ENCODE measurements at places on chromosomes 5 and 9.
A peak's percentile ranks its signal among the peaks of the same experiment; 100 is the strongest.

- no peak for DNase-seq
These were observed 17.4 kb downstream of the SH3PXD2B start for GRCh38 chr5:172436879-172437369.

DNA sequence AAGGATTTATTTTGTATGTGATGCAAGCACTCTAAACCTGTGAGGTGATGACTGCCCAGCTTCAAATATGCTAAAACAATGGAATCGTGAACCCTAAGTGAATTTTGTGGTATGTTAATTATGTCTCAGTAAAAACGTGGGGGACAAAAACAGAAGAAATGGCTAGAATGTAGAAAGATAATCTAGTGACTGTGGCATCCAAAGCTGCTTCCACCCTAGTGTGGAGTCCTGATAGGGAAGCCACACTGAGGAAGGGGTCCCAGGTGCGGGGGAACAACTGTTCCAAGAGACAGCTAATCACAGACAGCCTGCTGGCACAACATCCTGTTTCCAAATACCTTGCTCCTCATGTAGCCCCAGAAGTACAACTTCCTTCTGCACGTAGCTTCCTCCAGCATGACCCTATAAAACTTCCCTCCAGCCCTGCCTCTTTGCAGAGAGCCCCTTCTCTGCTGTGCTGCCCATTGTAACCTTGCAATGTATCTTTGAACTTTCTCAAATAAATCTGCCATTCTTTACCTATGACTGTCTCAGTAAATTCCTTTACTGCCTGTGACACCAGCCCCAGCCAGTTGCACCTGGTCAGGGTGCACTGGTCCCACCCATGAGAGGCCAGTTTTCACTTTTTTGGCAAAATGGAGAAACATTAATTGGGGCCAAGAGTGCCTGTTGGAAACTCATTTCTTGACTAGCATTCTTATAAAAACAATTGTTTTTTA, 4.9 kb downstream of the GMCL2 start:
- no peak for DNase-seq

- DNase-seq = no peak
These were observed 1.8 kb downstream of the NTMT1 start for GRCh38 chr9:129627556-129628440.

GRCh38 chr9:13292782-13293181, 13.3 kb upstream of the MPDZ start:
- DNase-seq = no peak

DNA sequence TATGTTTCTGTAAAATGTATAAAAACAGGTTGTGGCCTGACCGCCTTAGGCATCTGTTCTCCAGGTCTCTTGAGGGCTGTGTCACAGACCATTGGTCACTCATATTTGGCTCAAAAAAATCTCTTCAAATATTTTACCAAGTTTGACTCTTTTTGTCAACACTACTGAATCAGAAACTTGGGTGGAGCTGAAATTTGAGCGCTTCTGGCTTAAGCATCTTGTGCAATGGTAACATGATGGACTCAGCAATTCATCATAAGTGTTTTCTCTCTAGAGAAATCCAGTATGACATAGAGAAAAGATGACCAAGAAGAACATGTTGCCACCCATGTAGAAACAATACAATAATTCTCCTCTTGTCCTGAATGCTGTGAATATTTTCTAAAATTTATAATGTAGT, 387.9 kb downstream of the MAT2B start:
- no peak for DNase-seq

DNA sequence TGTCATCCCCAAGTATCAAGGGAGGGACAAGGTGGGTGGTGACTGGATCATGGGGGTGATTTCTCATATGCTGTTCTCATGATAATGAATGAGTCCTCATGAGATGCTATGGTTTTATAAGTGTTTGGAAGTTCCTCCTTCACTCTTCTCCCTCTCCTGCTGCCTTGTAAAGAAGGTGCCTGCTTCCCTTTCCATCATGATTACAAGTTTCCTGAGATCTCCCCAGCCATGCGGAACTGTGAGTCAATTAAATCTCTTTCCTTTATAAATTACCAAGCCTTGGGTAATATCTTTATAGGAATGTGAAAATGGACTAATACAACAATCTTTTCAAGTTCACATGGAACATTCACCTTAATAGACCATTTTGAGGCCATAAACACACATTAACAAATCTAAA, 21.5 kb upstream of the DOCK2 start:
- no peak for DNase-seq

GRCh38 chr5:427415-428087, 15.4 kb upstream of the EXOC3 start:
- DNase-seq = no peak

DNA sequence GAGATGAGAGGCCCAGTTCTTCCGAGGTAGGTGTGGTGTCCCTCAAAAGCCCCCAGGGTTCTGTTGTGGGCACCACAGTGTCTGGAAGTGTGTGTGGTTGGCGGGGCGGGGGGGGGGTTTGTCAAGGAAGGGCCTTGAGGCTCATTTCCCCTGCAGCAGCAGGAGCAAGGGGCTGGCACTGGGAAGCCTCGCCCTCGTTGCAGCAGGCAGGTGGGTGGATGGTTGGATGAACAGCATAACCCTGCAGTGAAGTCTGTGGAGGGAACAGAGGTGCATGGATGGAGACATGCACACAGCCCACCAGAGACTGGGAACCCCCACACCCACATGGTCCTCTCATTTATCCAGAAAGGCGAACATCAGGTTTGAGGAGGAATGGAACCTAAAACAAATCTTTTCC, 2.0 kb upstream of the SPATA31E1 start:
- DNase-seq = no peak

DNA sequence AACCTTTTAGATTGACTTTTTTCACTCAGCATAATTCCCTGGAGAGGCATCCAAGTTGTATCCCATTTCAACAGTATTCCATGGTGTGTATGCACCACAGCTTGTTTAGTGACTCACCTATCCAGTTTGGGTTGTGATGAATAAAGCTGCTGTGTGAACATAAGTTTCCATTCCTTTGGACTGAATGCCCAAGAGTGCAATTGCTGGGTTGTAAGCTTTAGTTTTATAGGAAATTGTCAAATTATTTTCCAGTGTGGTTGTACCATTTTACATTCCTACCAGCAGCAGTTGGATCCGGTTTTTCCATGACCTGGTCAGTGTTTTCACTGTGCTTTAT, 60.9 kb upstream of the TMED7 start:
- no peak for DNase-seq

GRCh38 chr5:82105457-82105856, 133.6 kb downstream of the ATG10 start:
- no peak for DNase-seq

GRCh38 chr9:20742833-20743232, 58.8 kb downstream of the FOCAD start:
- peak; percentile 68 for DNase-seq

DNA sequence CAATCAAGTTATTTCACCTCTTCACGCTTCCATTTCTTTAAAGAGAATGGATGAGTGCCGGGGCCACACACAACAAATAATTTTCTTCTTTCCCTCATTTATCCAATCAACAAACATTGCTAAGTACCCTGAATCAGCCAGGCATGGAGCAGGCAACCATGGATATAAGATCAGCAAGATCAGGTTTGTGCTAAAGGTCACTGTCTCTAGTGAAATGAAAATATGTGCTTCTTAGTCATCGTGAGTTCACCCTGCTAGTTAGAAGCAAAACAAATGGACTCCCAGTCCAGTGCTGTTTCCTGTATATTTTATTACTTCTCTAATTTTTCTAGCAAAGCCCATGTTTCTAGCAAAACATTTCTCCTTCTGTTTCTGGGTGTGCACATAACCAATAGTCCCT, 629.2 kb downstream of the BNC2 start:
- DNase-seq = no peak

DNA sequence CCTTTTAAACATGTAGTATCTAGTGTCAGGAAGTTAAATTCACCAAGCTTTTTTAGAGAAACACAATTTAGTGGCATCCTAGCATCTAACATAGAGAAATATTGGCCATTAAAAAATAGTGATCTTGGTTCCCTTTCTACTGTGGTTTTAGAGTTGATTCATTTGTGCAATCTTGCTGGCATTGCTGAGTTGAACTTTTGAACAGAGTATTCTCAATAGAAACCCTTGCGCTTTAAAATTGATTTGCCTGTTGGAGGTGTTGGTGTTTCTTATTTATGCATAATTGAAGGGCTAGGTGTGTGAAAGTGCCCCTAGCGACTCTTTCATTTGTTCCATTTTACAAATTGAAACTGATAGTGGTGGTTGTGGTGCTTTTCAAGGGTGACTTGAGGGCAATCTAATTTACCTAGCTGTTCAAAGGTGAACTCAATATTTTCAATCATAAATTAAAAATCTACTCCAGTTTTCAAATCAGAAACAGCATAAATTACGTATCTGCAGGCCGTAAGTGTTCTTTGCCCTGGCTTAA, 73.0 kb upstream of the MPDZ start:
- no peak for DNase-seq

GRCh38 chr5:84272771-84273516, 111.7 kb downstream of the EDIL3 start:
- DNase-seq = no peak

DNA sequence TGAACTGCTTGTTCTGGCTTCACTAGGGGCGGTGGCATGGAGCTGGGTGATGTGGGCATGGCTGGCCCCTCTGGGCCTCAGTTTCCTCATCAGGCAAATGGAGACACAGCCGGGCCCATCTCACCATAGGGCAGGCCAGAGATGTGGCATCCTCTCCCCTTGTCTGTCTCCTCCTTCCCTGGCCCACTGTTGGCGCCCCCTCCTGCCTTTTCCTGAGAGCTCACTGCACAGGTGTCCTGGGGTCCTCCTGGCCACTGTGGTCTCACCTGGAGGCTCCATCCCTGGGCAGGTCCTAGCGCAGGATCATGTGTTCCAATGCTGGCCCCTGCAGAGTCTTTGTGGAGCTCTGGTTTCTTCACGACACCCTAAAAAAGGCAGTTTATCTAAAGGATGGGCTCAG, 53.5 kb downstream of the NEK6 start:
- no peak for DNase-seq

DNA sequence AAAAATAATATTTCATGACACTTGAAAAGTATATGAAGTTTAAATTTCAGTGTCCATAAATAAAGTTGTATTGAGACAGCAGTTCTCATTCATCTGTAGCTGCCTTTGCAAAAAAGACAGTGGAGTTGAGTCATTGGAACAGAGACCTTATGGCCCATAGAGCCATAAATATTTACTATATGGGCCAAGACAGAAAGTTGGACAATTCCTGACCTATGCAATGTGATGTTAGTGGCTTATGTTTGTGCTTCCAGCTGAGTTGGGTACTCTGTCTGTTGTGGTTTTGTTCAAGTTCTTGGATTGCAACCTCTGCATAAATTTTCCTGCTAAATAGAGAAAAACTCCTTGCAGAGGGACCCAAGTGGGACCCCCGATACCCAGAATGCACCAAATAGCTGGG, 69.8 kb downstream of the KCNIP1 start:
- no peak for DNase-seq

DNA sequence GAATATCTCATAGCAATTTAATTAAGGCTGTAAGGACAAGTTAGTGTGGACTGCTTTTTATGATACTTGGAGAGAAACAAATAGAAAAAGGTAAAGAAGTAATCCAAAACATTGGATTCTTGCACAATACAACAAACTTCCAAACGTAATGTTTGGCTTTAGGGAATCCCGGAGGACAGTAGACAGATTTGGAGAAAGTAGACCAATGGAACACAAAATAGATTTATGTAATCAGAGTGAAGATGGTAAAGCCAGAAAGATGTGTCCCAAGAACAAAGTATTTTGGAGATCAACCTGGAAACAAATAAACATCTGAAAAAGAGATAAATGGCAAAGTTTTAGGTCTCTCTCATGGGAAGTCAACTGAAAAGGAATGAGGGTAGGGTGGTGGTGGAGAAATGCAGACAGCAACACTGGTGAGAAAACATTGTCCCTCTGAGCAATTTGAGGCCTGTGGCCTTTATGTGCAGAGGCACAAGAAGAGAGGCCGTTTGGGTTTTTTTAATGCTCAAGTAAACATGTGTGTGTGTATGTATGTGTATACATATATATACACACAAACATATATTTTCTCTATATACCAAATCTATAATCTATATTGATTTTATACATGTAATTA, 620.6 kb downstream of the PDE4D start:
- no peak for DNase-seq
